ENCODE measurements at places on chromosomes 2 and 18. TPM values are rescaled to one million over a fixed set of nuclear protein-coding genes. Genes with fewer than 3 reads are reported as not detected.
A peak's percentile ranks its signal among the peaks of the same experiment; 100 is the strongest.

- DNase-seq: no peak
Observed at GRCh38 chr2:240051697-240052096, 1.6 kb downstream of the OR6B3 start.

- peak; percentile 3 for DNase-seq
Observed at GRCh38 chr2:240918258-240919091, 12.3 kb downstream of the CROCC2 start.

GRCh38 chr2:216343221-216343980 is 28.9 kb downstream of the MARCHF4 start:
- DNase-seq: no peak

DNA sequence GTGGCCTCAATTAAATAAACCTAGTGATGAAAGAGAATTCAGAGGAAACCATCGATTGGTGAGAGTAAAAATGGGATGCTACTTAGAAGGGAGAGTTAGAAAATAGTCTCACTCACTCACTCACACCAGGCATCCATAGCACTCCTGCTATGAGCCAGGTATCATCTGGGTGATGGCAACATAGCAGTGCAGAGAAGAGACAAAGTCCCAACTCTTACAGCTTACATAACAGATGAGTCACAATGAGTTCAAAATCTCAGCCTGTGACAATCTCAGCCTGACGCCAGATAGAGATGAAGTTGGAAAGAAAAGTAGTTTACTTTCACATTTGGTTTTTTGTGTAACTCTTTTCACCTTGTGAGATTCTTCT is 55.4 kb upstream of the THOC1 start:
- no peak for DNase-seq

DNA sequence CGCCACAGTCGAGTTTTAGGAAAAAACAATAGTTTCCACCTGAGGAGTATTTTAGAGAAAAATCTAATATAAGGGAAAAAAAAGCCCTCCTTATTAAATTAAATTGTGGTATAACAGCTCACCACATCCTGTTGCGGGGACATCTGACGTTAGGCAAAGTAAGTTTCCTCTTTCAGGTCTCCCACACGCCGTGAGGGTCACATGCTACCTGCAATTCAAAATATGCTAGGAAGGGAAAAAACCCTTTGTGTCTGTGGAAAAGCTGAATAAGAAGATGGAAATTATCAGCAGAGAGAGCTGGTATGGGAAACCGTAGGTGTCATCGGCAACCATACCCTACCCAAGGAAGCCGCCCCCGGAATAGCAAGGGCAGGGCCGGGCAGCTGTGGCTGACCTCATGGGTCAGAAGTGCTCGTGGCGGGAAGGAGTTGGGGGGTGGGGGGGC is 128.0 kb downstream of the NFATC1 start:
- DNase-seq: no peak

DNA sequence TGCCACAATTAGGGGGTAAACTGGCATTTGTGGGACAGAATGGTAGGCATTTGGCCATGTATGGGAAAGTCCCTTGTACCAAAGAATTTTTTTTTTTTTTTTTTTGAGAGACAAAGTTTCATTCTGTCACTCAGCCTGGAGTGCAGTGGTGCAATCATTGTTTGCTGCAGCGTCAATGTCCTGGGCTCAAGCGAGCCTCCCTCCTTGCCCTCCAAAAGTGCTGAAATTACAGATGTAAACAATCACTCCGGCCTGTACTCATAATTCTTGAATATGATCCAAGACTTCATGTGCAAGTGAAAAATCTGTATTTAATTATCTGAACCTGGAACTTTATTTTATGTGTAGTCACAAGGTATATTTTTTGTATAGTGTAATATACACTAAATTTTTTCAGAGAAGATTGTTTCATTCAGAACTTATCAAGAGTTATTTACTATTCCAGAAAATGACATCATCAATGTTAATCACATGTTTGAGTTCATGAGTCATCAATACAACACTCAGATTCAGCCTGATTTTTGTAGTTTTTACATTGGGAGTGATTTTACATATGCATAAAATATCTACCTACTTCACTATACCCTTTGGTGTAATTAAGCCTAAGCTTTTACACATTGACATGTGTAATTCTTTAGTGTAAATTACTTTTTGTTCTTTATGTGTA is 138.7 kb upstream of the L3MBTL4 start:
- no peak for DNase-seq

- no peak for DNase-seq
Observed at GRCh38 chr2:207332480-207333212, 166.9 kb upstream of the KLF7 start.

GRCh38 chr18:27008575-27008974 is 143.1 kb upstream of the AQP4 start:
- no peak for DNase-seq

- no peak for DNase-seq
Observed at GRCh38 chr2:55936351-55936750, 12.8 kb upstream of the EFEMP1 start.

DNA sequence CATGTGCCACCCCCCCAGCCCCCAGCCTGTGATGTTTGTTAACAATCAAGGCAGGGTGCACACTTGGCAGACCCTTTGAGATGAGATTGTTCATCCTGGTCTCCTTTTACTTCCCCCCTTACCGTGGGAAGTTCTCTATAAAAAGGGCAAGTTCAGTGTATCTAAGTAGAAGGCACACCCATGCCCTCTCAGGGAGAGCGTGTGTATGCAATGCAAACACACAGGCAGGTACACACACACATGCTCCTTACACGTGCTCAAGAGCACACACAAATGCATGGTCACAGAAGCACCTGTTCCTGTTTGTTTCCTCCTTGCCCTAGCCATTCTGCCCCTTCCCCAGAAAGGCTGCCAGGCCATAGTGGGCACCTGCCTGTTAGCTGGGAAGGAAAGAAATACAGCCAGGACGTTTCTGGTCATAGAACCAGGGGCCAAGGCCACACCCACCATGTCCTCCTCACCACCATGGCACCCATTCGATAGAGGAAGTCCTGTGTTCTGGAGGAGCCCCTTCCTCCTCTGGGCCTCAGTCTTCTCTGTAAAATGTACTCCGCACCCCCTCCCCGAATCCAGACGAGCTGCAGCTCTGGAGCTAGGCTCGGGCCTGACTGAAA is 3.1 kb downstream of the ATOH8 start:
- DNase-seq: peak; percentile 47

- DNase-seq: no peak
Observed at GRCh38 chr2:24579053-24579803, 88.2 kb downstream of the NCOA1 start.

- peak; percentile 70 for DNase-seq
Observed at GRCh38 chr2:95345563-95346230, 48.5 kb downstream of the KCNIP3 start.

- DNase-seq: no peak
Observed at GRCh38 chr2:232772531-232772930, 3.8 kb downstream of the KCNJ13 start.

GRCh38 chr2:215498431-215498830 is 62.6 kb upstream of the FN1 start:
- DNase-seq: no peak

- no peak for DNase-seq
Observed at GRCh38 chr2:217854684-217855420, 147.9 kb downstream of the TNS1 start.

GRCh38 chr18:12336171-12336613 is 28.2 kb downstream of the TUBB6 start:
- no peak for DNase-seq

GRCh38 chr2:168149150-168149974 is 98.0 kb downstream of the STK39 start:
- no peak for DNase-seq

DNA sequence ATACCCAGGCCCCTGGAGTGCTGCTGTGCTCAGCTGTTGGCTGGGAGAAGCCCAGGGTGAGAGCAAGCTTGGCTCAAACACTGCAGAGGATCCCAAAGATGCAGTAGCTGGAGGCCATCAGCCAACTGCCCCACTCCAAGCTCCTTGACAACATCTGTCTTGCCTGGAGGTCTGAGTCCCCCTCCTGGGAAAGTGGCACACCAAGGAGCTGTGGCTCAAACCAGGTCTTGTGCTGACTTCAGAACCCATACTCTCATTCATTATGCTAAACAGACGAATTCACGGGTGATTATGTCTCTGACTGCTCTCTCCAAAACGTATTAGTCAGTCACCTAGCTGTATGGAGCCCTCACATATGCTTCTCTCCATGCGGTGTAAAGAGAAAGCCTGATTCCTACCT is 206.1 kb downstream of the TTC32 start:
- no peak for DNase-seq

DNA sequence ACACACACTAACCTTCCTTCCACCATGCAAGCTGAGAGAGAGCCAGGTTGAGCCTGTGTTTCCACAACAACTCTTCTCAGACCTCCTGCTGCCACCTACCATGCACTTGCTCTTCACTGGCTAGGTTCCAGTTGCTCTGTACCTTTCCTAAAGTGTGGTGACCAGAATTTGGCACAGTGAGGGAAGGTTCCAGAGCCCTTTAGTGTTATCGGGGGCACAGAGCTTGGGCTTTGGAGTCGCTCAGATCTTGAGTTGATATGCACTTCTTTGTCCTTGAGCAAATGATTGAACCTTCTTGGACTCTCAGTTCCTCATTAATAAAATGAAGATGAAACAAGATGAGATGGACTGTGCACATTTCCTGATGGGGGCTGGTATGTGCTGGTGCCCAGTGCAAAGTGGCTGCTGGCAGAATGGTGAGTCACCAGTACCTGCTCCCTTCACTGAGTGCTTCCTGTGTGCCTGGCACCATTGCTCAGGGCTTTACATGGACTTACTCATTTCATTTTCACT is 47.1 kb downstream of the NEDD4L start:
- no peak for DNase-seq

GRCh38 chr2:160736148-160737028 is 242.8 kb upstream of the RBMS1 start:
- DNase-seq: peak; percentile 66

DNA sequence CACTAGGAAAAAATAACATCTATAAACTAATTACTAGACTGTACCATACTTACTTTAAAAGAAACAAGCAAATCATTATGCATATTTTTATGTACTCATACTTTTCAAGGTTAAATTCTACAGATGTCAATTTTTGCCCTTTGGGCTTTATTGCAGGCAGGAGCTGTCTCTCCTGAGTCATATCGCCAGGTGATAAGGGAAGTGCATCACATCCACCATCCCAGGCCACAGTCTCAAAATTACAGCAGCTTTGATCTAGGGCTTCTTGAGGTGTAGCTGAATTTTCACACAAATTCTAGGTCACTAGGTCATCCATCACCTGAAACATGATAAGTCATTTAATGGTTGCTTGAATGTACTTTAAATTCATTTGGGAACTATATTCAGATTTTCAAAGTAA is 38.4 kb upstream of the FRZB start:
- DNase-seq: no peak

DNA sequence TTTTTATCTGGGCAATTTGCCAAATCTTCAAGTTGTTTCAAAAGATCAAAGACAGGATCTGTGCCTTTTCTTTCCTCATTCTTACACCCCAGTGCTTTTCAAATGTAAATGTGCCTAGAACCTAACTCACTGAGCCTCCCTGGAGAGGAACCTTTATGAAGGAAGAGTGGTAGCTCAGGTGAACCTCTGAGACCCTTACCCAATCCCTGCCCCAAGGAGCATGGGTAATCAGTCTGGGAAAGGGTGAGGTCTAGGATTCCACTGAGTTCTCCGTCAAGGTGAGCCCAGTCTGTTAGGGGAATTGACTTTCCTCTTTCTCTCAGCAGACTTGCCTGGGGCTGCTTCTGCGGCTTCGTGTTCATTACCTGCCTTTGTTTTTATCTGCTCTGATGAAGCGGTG is 88.1 kb upstream of the MAP4K4 start:
- no peak for DNase-seq

DNA sequence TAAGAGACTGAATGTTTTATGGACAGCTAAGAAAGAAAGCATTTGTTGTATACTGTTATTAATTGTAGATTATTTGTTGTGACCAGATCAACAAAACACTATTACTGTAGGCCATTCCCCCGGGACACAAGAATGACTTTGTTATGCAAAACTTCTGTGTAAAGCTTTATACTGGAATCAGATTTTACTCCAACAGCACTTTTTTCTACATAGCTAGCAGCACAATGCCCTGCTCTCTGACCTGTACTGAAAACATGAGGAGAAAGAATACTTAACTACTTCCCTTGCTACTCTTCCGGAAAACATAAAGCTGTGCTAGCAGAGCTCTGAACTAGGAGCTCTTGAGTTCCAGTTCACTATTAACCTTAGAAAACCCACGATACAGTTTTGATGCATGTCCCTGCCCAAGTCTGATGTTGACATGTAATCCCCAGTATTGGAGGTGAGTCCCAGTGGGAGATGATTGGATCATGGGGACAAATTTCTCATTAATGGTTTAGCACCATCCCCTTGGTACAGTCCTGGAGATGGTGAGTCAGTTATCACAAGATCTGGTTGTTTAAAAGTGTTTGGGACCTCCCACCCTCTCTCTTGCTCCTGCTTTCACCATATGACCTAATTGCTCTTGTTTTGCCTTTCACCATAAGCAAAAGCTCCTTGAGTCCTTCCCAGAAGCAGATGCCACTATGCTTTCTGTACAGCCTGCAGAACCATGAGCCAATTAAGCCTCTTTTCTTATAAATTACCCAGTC is 601.1 kb upstream of the PIK3C3 start:
- no peak for DNase-seq

DNA sequence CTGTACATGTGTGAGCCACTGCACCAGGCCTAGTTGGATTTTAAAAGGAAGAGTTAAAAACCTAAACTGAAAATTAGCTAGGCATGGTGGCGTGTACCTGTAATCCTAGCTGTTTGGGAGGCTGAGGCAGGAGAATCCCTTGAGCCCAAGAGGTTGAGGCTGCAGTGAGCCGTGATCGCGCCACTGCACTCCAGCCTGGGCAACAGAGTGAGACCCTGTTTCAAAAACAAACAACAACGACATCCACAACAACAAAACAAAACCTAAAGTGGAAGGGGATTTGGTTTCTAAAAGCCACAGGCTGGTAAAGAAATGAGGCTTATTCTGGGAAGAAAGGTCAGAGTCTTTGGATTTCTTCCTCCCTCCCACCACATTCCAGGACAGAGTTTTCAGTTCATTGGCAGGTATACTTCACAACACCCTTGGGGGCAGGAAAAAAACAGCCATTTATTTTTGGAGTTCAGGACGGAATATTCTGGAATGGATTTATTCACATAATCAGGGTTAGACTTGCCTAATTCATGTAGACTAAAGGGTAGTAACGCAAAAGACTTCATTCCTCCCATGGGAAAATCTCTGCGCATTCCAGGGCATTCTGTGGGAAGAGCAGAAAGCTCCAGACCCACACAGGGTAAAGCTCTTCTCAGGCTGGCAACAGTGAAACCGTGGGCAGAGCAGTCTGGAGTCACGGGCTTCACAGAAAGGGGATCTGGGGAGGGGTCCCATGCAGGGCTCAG is 34.9 kb downstream of the TEX44 start:
- DNase-seq: no peak

DNA sequence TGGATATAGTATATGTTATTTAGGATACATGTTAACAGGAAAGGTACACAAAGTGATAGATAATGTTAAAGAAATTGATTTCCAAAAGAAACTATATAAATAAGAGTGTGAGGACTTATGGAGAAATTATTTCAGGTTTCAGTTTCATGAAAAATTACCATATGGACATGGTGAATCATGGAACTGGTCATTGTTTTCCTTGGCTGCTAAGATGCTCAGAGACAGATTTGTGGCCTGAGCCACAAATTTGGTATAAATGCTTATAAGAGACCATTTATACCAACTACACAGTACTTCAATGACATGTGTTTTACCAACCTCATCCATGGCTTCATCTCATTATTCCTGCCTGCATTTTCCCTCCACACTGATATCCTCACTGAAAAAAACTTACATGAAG is 188.1 kb downstream of the FMNL2 start:
- DNase-seq: no peak

The ANKRD36C gene
- total RNA-seq: 16.6 TPM

The GPBAR1 gene
- 0.25 TPM for total RNA-seq

The RPE gene
- total RNA-seq: 75.1 TPM

The GAL3ST2 gene
- total RNA-seq: not detected

The PTH2R gene
- not detected for total RNA-seq
